ENCODE measurements at places on chromosomes 5 and 9.

- DNase-seq, result no peak
Measured at GRCh38 chr5:157378509-157378908, 81.5 kb upstream of the NIPAL4 start.

GRCh38 chr9:38047301-38048251, 21.5 kb downstream of the SHB start:
- peak; percentile 86 for DNase-seq

- no peak for DNase-seq
Measured at GRCh38 chr5:88707216-88707965, 175.6 kb downstream of the MEF2C start.

- no peak for DNase-seq
Measured at GRCh38 chr5:103315455-103315854, 56.9 kb downstream of the MACIR start.

GRCh38 chr9:34450644-34451043, 7.7 kb downstream of the FAM219A start:
- DNase-seq, result no peak

- DNase-seq, result no peak
Measured at GRCh38 chr5:158070859-158071258, 211.9 kb upstream of the CLINT1 start.

DNA sequence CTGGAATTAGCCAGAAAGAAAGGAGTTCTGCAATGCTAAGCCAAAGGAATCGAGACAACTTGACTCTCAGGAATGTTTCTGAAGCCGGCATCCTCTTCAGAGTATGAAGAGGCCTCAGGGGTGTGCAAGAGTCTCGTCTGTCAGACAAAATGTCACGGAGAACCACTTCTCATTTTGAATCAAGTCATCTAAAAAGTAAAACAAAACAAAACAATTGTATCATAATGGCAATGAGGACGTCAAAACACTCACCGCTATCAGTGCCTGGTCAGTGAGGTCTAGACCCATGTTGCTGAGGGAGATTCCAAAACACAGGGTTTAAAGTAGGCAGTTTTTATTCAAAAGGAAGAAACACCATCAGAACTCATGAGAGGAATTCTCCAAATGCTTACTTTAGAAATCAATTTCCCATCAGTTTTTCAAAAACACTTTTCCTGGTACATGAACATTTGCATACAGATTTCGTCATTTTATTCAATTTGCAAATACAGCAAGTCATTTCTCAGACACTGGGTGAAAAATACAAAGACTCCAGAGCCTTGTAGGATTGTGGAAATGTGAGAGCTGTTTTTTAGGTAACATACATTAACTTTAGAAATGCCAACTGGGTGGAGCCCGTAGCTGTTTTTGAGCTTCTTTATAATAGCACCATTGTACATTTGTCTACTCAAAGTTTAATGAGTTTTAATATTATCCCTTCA, 89.5 kb upstream of the MAP3K1 start:
- DNase-seq, result no peak

DNA sequence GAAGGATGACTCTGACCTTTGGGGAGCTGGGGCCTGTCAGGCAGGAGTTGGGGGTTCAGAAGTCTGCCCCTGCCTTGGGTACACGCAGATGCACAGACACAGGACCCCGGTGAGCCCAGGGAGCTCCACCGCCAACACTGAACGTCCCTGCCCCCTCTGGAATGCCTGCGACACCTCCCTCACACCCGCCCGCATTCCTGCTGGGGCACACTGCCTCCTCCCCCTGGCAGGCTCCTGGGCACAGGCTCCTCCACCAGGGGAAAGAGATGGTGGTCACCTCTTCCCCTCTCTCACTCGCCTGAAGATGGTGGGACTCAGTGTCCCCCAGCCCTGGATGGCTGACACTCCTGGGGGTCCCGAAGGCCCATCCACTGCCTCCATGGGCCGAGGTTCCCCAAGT, 12.0 kb downstream of the CRB2 start:
- DNase-seq, result no peak

- peak; percentile 56 for DNase-seq
Measured at GRCh38 chr5:177474002-177474476, 605 bp upstream of the DBN1 start.

- peak; percentile 11 for DNase-seq
Measured at GRCh38 chr9:31390403-31391025, 993.9 kb upstream of the ACO1 start.

DNA sequence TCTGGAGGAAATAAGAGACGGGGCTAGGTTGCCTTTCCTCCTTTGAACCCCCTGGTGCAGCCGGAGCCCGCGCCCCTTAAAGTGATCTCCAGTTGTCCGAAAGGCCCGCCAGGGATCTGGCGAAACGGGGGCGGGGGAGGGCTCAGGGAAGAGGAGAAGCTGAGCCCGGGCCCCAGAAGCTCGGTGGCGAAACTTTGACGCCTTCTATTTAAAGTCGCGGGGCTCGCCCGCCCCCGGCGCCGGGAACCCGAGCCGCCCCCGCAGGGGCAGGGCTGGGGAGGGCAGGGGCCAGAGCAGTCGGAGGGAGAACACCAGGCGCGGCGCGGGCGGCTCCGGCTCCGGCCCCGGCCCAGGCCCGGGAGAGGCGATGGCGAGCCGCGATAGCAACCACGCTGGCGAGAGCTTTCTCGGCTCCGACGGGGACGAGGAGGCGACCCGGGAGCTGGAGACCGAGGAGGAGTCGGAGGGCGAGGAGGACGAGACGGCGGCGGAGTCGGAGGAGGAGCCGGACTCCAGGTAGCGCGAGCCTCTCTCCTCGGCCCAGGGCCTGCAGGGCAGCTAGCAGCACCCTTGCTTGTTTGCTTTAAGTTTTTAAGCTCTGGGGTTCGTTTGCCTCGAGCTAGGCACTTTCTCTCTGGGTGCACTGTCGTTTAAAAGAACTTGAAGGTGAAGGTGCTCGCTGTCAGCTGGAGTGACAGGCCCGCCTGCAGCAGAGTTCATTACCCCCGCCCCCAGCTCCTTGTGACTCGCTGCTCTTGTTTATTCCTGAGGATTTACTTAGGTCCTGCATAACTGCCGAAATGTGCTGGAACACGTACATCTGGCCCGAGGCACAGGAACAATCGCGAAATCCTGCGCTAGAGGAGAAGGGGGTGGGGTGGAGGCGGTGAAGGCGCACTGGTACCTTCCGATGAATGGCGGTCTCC, at the start of gene CMYA5:
TSS of gene CMYA5 (plus strand) at position 296 of the 926 bp plus-strand sequence. CDS start at position 368, 72 bp downstream.
- DNase-seq, result peak; percentile 71

- no peak for DNase-seq
Measured at GRCh38 chr5:135827965-135828781, 6.3 kb upstream of the SLC25A48 start.

DNA sequence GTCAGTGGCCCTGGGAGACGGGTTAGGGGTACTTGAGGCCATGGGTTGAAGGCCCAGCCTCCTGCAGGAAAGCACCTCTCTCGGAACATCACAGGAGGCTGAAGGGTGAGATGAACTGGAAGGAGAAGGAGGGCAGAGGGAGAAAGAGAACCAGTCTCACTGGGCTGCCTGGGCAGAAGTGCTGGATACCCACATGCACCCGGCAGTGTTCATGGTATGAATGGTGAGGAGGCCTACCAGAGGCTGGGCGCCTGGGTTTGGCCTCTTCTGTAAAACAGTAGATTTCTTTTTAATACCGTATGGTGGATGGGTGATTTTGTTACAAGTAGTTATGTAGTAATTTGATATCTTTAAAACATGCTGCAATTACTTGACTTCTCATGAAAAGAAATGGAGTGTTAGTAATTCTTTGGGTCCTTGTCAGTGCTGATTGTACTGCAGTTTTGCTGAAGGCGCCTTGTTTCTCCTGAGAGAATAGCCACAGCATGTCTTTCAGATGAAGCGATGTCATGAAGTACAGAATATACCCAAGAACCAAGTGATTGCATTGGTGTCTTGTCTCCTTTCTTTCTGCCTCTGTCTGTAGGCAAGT, 258.6 kb downstream of the FANCC start:
- no peak for DNase-seq

DNA sequence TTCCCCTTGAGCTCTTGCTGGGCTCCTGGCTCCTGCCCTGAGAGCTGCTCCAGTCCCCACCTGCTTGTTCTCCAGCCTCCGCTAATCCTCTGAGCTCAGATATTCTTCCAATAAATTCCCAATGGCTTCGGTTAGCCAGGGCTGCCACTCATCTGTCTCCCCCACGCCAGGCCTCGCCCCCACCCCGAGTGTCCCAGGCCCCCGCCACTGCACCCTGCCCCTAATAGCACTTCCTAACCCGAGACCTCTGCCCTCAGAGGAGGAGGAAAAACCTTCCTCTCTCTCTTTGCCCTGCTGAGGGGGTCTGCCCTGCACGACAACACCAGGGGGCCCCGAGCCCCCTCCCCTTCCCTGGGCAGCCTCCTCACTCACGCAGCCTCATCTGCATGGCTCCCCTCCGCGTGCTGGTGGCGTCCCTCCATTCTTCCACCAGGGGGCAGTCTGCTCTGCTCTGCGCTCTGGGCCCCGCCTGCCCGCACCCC, 5.4 kb upstream of the LCN15 start:
- peak; percentile 75 for DNase-seq

GRCh38 chr9:133125941-133126696, 5.1 kb upstream of the RALGDS start:
- DNase-seq, result peak; percentile 54

DNA sequence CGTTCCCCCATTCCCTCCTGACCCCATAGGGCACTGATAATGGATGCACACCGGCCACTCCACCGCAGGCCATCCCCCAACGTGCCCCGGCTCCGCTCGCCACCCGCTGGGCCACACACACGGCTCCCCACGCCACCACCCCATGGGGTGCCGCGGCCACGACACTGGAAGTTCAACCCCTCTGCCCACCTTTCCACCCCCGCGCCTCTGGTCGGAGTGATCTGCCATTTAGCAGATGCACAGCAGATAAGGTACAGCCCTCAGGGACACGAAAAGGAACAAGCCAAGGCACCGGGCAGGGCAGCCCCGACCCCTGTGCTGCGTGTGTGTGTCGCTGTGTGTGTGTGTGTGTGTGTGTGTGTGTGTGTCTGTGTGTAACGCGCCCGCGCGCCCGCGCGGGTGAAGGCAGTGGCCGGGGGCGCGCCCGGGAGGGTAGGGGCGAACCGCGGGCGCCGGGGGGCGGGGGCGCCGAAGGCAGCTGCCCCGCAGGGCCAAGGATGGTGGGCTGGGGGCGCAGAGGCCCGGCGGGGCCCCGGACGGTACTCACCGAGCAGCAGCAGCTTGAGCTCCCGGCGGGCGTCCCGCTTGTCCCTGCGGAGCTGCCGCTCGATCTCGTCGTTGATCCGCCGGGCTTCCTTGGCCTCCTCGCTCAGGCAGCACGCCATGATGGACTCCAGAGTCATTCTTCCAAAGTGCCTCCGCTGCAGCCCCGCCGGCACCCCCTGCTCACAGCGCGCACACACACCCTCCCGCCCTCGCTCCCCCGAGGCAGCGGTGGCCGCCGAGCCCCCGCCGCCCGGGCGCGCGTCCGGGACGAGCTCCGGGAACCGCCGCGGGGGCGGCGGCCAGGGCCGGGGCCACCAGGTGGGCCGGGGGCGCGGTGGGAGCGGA, 813 bp downstream of the GNAQ start:
- peak; percentile 89 for DNase-seq

DNA sequence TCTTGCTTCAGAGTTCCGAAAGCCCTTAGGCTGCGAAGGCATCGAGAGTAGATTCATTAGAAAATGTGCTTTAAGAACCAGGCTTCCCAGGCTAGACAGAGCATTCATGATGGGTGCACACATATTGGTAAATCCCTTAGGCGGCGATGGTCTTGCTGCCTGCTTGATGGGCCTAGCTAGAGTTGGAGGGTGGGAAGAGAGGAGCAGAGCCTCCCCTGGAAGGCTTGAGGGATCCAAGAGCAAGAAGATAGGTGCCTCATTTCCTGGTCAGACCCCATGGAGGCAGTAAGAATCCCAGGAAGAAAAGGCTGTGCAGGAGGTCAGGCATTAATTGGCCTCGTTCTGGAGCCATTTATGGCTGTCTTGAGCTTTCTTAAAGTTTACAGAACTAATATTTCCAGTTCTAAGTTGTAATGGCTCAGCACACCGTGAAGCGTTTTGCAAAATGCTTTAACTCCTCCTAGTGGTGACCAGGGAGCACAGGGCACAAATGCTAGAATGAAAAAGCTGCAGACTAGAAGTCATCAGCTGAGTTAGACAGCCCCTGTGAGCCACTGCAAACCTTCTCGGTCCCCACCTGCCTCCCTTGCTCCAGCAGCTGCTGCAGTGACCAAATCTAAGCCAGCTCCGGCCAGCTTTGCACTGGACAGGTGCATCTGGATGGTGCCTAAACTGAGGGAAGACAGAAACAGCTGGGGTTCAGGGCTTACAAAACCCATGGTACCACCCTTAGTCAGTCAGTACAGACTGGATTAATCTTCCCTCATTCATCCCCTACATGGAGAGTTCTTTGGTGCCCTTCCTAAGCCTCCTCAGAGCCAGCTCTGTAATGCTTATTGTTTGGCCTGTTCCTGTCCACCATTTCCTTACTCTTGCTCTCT, 14.7 kb downstream of the SLC45A2 start:
- peak; percentile 58 for DNase-seq

- DNase-seq, result no peak
Measured at GRCh38 chr5:167643631-167644280, 647.7 kb upstream of the WWC1 start.

DNA sequence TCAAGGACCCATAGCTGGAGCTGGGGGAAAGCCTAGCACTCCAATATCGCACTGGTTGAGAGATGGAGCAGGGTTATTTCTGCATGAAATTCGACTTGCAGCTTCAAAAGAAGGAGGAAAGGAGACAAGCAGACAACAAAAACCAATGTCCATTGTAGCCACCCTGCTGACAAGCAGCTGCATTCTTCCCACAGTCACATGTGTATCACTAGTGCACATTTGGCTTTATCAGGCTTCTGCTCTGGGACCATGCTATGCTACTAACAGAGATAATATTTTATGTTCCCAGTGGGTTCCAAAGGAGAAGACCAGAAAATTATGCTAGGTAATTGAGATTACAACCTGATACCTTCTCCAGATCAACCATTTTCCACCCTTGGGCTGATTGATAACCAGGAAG, 59.7 kb downstream of the MFAP3 start:
- no peak for DNase-seq

GRCh38 chr9:132441404-132441803, 31.4 kb downstream of the CFAP77 start:
- DNase-seq, result peak; percentile 33

DNA sequence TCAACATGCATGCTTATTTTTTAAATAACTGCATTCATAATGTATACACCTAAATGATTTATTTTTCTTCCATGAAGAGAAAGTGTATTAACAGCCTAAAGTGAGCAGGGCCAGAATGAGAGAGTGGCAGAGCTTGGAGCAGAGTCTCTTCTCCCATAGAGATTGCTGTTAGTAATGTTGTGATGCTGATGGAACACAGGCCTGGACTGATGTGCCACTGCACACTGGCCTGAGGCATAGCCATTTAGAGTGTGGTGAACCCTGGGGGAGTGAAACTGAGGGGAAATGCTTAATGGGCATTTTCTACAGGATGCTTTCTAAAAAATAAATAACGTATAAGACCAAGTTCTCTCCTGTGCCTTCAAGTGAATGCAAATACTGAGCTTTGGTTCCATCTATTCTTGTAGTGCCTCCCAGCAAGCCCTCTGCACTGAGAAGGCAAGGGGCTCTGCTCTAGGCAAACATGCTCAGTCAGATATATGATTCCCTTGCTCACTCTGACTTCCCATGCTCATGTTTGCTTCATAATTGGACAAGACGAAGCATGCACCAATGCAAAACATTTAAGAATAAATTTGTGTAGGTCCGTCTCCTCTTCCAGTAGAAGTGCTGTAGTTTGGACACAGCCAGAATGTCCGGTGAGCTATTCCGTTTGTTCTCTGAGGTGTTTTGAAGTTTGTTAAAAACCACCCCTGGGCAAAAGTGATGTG, 185.7 kb downstream of the PBX3 start:
- DNase-seq, result peak; percentile 41
